Activated CD4-positive, alpha-beta T cell treated with anti-CD3 and anti-CD28 coated beads for 48 hours (primary cell): ENCODE measurements at places on chromosomes 5 and 9.

DNA sequence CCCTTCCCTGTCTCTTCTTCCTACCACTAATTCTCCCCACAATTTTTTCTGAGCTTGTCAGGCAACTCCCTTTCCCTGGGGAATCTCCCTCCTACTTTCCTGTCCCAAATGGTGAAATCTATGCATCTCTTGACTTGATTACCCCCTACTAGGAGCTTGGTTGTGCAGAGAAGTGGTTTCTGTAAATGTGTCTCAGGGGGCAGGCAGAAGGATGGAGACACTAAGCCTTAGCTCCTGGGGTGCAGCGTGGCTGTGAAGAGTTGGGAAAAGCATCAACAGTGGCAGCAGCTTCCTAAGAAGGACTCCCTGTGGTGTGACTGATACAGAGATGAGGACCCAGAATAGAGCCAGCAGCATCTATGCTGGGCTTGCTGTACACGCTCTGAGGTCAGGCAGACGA is 62.3 kb downstream of the NRG2 start:
- DNase-seq: no peak

DNA sequence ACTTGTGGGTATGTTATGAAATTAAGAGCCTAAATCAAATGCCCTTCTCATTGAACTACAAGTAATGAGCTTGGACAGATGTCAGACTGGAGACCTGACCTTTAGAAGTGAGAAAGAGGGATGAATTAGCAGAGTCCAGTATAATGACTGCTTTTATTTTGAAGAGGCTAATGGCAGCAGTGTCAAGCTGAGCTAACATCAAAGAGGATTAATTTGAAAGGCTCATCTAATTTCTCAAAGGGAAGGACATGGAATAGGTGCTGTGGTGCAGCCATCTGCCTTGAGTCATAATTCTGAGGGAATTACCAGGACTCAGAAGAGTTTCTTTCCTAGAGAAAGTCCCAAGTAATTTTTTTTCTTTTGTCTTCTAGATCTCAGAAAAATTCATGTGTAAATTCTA is 57.6 kb downstream of the FAM81B start:
- DNase-seq: no peak

DNA sequence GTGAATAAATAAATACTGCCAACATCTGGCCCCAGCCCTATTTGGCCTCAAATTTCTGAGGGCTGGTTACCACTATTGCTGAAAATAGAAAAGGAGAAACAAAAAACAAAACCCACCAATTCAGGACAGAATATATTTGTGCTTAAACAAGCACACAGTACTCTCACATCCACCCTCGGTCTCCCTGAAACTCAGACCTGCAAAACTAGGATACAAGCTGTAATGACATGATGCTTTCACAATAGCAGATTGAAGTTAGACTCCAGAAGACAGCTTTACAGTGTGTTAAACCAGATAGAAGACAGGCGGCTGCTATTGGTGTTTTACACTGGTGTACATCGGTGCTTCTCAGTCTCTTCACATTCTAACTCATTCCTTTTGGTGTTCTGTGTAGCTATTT is 214.9 kb upstream of the DMRT1 start:
- no peak for DNase-seq

DNA sequence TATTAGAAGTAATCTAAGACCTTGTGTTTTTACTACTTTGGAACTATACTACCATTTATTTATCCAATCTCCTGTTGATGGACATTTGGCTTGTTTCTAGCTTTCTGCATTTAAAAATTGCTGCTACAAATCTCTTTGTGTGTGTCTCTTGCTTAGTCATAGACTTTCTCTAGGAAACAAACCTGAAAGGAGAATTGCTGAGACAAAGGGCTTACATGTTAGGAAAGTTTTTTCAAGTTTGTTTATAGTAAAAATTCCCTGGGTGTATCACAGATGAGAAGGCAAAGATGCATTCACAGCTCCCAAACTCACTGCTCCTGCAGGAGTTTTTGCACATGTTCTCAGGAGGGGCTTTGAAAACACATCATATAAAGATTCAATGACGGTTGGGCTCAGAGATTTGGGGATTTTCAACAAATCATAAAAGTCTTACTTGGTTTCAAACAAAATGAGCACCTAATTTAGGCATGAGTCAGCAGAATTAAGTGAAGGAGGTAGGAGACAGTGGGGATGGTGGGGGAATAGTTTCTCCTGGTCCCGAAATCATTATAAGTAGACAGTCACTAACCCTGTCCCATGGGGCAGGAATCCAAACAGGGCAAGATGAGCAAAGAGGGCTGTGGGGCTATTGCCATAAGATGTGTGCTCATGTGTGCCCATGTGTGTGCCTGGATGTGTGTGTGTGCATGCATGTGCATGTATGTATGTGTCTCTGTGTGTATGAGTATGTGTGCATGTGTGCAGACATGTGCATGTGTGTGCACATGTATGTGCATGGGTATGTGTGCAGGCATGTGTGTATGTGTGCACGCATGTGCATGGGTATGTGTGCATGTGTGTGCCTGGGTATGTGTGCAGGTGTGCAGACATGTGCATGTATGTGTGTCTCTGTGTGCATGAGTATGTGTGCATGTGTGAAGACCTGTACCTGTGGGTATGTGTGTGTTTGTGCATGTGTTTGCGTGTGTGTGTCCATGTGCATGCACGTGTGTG is 43.4 kb upstream of the S1PR3 start:
- DNase-seq: no peak

DNA sequence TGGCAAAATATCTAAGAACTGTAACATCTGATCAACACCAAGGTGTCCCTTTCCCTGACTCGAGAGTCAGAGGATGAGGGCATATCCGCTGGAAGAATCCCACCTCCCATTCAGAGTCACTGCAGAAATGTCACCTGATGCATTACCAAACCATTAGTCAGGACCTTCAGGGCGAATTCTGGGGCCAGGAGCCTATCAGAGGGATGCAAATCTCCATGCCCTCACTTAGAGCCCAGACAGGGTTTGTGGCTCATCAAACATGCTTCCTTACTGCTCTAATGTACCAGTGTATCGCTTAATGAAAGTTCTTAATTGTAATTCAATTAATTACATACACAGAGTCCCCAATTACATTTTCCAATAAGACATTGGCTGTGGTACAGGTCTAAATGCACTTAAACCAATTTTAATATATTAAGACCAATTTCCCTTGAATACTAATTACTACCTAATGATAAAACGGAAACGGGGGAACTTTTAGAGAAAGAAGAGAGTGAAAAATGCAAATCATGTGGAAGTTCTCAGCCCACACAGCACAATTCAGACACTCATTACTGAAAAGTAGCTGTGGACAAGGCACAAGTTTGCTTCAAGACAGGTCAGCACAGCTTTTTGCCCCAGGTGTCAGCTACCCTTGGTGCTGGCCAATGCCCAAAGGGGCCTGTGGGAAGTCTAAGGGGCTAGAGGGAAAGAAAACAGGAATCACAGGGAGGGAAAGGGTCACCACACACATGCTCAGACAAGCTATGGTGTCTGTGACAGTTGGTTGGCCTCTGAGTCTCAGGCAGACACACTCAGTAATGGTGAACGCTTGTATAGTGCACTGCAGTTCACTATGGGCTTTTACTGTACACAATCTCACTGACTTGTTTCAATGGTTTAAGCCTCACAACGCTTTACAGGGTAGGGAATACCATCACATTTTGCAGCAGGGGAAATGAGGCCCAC is 211.6 kb downstream of the MAPKAP1 start:
- no peak for DNase-seq

DNA sequence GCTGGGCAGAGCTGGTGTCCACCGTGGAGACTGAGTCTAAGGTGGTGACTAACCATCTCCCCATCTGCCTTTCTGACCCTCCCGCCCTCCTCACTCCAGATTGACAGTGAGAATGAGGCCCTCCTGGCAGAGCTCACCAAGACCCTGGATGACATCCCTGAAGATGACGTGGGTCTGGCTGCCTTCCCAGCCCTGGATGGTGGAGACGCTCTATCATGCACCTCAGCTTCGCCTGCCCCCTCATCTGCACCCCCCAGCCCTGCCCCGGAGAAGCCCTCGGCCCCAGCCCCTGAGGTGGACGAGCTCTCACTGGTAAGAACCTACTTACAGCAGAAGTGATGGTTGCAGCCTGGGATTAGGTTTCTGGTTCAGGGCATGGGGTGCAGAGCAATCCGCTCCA is 96.5 kb downstream of the PPARGC1B start:
- no peak for DNase-seq

GRCh38 chr5:53594419-53594818 is 34.0 kb downstream of the NDUFS4 start:
- no peak for DNase-seq

DNA sequence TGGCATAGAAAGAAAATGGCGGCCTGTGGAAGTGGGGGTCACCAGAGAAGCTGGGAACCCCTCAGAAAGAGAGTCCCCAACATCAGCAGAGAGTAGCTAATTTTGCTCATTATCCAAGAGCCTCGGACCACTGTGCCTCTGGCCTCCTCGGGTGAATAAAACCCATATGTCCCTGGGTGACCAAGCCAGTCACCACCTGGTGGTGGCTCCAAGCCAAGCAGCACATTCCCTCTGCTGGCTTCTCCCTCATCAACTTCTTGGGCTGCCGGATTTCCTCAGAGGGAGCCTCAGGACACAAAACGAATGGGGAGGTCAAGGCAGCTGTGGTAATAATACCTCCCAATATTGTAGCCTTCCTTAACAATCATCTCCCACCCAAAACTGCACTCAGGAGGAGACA is 242.5 kb downstream of the NFIB start:
- no peak for DNase-seq

DNA sequence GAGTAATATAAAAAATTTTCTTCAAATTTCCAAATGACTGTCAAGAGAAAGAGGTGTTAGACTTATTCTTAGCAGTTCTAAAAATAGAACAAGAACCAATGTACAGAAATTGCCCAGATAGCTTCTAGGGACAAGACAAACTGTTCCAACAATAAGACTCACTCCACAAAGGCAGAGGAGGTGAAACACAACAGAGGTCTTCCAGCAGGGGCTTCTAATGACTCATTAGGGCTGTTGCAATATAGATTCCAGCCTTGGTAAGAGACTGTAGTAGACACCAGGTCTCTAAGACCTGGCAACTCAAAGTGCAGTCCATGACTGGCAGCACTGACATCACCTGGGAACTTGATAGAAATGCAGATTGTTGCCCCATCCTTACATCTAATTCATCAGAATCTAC is 134.6 kb upstream of the VLDLR start:
- no peak for DNase-seq

- DNase-seq: no peak
Observed at GRCh38 chr9:135015096-135015495, 72.4 kb upstream of the OLFM1 start.

DNA sequence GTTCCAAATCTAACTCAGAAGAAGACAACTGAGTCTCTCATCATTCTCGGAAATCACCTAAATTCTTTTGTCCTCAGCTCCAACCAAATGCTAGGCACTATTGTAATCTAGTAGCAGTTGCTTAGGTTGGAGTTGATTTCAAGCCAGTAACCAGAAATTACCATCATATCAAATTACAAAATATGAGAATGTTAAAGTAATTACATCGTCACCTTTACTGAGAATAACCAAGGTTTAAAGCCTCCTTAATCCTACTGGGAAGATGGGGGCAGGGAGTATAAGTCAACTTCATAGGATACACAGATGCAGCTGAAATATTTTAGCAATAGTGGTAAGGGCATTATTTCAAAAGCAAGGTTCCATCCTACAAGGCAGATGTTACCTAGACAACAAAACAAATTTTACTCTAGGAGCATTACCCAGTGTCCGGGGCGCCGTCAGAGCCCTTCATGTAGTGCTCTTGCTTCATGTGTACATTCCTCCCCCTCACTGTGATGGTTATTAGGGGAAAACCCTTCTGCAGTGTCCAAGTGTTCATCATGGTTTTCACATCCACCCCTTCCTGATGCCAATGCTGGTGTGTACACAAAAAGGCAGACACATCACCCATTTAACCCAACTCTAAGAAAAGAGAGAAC is 19.5 kb downstream of the ERAP1 start:
- DNase-seq: no peak

- no peak for DNase-seq
Observed at GRCh38 chr5:39605588-39606575, 181.1 kb upstream of the DAB2 start.

DNA sequence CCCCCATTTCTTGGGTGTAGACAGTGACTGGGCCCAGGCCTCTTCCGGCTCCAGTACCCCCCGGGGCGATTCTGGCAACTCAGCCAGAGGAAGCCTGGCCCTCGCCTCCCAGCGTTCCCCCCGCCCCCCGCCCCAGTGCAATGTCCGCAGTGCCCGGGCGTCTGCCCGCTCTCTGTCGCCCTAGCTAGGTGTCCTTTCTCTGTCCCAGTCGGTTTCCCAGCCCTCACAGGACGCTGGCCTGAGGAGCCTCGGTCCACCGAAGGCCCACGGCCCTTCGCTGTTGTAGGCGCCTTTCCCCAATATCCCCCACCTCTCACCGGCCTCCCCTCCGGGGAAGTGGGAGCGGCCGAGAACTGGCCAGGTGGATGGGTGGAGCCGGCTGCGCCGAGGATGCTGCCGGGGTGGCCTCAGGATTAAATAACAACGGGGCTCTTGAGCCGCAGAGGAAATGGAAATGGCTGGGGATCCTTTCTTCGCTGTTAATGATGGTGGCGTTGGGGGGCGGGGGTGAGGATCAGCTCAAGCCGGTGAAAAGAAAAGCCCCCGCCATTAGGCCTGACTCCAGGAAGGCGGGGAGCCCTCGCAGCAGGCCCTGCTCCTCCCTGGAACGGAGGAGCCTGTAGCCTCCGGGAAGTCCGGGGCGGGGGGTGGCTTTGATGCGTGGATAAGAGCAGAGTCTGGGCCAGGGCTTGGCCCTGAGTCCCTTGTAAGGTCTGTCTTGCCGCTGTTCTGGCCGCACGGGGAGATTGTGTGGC is 1.1 kb upstream of the SPRY4 start:
- peak; percentile 51 for DNase-seq

DNA sequence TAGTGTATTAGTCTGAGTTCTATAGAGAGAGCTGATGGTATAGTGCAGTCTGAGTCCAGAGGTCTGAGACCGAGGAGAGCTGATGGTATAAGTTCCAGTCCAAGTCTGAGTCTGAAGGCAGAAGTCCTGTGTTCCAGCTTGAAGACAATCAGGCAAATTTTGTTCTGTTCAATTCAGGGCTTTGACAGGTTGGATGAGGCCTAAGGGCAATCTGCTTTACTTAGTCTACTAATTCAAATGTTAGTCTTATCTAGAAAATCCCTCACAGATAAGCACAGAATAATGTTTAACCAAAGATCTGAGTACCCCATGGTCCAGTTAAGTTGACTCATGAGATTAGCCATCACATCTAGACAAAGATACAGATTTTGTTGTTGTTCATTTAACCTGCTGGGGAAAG is 303.0 kb upstream of the KLF4 start:
- DNase-seq: no peak

- DNase-seq: no peak
Observed at GRCh38 chr9:101443364-101443771, 7.8 kb upstream of the ALDOB start.
